BJ (cell line): ENCODE measurements at places on chromosomes 3 and 15. TPM values are rescaled to one million over a fixed set of nuclear protein-coding genes. Genes with fewer than 3 reads are reported as not detected.

SLC9C1 gene
- not detected in 2 replicates for polyA plus RNA-seq

KNG1 gene
- polyA plus RNA-seq = not detected in 2 replicates

LRRC31 gene
- not detected in 2 replicates for polyA plus RNA-seq

ZNF620 gene
- 0.27 and 0.37 TPM in 2 replicates for polyA plus RNA-seq

ARRDC4 gene
- 39.6 and 67.4 TPM in 2 replicates for polyA plus RNA-seq

CSPG5 gene
- 0.04 and 0.05 TPM in 2 replicates for polyA plus RNA-seq

SLC28A2 gene
- not detected in 2 replicates for polyA plus RNA-seq

LDHAL6B gene
- not detected in 2 replicates for polyA plus RNA-seq

CD200R1 gene
- polyA plus RNA-seq = not detected in 2 replicates

FSD2 gene
- not detected in 2 replicates for polyA plus RNA-seq

DNA sequence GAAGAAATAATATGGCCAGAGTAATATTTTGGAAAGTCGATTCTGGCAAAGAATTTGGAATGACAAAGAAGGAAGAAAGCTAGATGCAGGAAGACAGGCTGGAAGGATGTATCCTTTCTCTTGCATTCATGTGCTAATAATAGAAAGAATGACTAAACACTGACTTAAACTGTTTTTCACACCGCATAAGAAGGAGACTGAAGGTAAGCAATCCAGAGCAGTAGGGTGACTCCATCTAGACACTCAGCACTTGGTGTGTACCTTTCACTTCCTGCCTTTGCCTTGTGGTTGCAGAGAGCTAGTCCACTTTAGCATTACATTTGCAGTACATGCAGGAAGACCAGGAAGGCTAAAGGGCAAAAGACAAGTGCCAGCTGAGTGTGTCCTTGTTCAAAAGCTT is 234.6 kb downstream of the RBMS3 start:
- DNase-seq = no peak

DNA sequence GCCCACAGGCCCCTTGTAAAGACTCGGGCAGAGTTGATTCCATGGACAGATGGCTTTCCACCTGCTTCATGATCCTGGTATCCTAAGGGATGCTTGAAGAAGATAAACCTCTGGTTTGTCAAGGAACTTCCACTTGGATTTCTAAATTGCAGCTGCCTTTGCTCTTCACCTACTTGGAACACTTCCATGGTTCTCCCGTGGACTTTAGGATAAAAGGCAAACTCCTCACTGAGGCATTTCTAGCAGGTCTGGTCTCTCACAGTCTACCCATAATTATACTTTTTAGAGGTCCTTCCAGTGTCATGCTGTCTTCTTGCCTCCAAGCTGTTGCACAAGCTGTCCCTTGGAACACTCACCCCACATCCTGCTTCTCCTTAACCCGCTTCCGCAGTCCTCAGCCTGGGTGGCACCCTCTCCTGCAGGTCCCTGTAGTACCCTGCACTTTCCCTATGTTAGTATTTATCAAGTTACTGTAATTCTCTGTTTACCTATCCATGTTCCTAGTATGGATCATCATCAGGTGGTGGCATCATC is 12.7 kb downstream of the TLNRD1 start:
- DNase-seq = no peak

DNA sequence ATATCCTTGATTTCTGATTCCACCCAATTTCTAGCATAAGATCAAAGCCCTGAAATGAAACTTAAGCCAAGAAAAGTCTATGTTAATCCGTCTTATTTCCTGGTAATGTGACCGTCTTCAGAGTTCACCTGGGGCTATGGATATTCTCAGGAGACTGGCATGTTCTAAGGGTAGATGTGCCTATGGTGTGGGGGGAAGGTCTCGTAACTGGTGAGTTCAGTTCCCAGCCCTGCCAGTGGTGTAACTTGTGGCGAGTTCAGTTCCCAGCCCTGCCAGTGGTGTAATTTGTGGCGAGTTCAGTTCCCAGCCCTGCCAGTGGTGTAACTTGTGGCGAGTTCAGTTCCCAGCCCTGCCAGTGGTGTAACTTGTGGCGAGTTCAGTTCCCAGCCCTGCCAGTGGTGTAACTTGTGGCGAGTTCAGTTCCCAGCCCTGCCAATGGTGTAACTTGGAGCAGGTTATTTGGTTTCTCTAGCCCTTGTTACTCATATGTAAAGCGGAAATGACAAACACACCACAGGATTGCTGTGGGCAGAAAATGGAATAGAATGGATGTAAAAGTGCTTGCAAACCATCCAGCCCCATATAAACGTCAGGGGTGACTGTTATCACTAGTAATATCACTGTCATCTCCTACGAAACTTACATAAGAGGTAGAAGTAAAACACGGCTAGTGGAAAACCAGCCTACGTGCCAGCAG is 30.4 kb downstream of the SLC51A start:
- DNase-seq = peak; percentile 43

- no peak for DNase-seq
These were observed 171.1 kb upstream of the IL12A start for GRCh38 chr3:159817571-159817970.

DNA sequence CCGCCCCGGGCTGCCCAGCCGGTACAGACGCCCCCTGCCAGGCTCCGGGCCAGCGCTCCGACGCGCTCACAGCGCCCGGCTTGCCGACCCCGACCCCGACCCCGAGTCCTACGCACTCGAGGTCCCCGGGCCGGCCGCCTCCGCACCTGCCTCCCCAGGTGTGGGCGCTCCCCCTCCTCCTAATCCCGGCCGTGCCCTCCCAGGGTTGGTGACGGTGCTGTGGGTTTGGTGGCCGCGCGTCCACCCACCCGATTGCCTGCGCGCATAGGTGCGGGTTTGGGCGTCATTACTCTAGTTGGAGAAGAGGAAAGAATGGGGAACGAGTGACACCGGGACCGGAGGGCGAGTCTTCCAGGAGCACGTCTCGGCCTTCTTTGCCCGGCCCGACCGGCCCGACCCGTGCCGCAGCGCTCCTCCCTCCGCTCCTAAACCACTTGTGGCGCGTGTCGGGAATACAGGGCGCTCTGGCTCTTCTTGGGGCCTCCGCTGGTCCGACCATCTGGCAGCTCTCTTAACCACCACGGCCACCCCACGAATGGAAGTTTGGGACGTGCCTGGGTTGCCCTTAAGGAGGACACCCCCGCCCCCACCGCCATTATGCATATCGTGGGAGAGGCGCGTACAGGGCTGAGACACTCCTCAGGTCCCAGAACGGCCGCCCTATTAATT is 810 bp upstream of the THRB start:
- no peak for DNase-seq

GRCh38 chr3:14177580-14178246 is 688 bp downstream of the XPC start:
- DNase-seq = no peak

- no peak for DNase-seq
These were observed 394.8 kb downstream of the SI start for GRCh38 chr3:164683489-164683888.

- no peak for DNase-seq
These were observed 33.9 kb upstream of the PLXNA1 start for GRCh38 chr3:126948980-126949535.

DNA sequence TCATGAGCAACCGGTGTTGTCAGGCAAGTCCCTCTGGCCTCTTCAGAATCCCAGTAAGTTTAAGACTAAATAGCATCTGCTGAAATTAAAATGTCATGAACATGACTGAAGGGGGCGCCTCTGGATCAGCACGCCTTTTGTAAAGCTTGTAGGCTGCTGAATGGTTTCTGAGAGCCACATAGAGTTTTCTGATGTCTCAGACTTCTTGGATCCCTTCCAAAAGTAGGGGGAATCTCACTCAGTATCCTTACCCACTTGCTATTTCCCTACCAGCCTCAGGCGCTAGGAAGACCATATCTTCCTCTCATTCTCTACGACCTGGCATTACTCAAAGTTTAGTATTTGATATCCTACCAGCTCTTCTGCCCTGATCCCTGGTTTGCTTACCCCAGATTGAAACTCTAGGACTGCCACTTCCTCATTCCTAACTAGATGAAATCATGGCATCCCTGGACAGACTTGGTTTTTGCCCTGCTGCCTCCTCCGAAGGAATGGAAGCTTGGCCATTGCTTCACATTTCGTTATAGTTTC is 62.7 kb upstream of the CD47 start:
- DNase-seq = no peak

GRCh38 chr3:184820525-184820924 is 8.6 kb downstream of the VPS8 start:
- DNase-seq = no peak

GRCh38 chr15:60563539-60564404 is 84.8 kb upstream of the ICE2 start:
- DNase-seq = no peak
